Activated T-cell treated with anti-CD3 and anti-CD28 coated beads, Interleukin-2, amount 50 U/mL, for 4 hours (primary cell): ENCODE measurements at places on chromosomes 16 and 17. TPM values are rescaled to one million over a fixed set of nuclear protein-coding genes. Genes with fewer than 3 reads are reported as not detected.

The KRT33B gene
- not detected for total RNA-seq

The GRB7 gene
- total RNA-seq: 0.43 TPM

The PDPR gene
- 34.6 TPM for total RNA-seq

DNA sequence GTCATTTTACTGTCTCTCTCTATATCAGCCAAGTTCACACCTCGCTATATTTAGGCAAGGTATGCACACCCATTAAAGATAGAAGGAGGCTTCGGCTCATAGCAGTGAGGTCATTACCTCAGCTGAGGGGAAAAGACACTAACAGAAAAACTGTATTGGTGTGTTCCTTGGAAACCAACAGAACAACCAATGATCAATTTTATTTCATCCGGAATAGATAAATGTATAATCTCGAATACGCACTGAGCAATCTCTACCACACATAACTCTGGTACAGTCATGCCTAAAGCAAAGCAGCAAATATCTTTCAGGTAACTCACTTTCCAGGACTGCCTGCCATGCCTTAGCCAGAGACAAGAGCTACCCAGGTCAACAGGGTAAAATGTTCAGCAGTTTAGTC is 109.9 kb upstream of the CORO6 start:
- DNase-seq: no peak

GRCh38 chr16:48235556-48236136 is 8.5 kb upstream of the LONP2 start:
- no peak for DNase-seq

DNA sequence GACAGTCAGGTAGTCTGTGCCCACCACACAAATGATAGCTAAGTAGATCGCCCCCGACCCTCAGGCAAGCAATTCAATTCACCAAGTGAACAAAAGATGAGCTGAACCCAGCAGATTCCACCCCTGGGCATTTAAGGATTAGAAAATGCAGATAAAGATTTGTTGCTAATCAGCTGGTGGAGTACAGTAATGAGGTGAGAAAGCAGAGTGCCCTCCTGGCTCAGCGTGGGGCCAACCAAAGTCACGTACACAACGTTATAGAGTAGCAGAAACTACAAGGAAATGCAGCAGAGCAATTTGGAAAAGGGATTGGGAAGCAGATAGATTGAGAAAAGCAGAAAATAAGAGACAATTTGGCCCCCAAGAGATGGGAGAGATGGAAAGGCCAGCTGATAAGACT is 91.2 kb downstream of the SOX9 start:
- DNase-seq: no peak

- DNase-seq: no peak
Observed at GRCh38 chr16:56372013-56372634, 53.2 kb downstream of the AMFR start.

GRCh38 chr17:78180508-78180907 is 6.3 kb downstream of the TK1 start:
- DNase-seq: no peak

DNA sequence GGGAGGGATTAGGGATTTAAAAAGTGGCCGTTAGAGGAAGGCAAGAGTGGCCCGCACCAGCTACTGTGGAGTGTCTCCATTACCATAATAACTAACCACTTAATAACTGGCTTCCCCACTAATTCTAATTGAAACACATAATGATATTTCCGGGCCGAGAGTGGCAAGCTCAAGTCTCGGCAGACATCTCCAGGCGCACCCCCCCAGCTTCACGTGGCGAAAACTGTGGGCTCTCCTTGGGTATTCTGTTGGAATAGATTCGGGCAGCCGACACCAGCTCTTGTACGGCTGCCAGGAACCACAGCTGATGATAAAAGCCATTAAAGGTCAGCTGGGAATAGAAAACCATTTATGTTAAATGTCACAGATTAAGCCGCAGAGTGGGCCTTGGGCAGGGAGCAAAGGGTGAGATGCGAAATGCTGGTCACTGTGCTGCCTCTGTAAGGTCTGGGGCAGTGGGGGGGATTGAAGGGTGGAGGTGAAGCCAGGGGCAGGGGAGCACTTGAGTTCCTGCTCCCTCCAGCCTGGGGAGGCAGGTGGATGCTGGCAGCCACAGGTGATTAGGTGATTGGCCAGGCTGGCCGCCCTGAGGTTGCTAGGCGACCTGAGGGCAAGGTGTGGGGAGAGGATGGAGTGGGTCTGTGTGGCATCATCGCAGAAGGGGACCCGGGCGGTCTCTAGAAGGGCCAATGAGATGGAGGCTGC is 115.6 kb upstream of the SDK2 start:
- no peak for DNase-seq

DNA sequence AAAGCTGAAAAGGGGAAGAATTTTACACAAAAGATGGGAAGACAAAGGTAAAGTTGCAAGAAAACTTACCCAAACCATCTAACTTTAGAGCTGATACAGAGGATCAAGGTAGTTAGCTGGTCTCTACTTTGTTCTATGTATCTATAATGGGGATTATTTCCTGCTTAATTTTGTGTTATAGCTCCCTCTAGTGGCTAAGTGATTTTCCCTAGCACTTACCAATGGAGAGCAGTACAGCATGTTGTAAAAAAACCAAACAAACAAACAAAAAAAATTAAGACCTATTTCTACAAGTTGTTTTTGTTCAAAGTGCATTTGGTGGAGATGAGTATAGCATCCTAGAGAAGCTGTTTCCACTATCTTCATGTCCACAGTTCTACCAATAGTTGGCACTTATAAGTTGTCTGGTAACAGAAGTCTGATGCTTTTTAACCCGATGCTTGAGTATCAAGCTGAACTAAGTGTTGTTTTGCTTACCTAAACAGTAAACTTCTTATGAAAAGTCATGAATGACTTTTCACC is 7.5 kb downstream of the SRSF1 start:
- no peak for DNase-seq

DNA sequence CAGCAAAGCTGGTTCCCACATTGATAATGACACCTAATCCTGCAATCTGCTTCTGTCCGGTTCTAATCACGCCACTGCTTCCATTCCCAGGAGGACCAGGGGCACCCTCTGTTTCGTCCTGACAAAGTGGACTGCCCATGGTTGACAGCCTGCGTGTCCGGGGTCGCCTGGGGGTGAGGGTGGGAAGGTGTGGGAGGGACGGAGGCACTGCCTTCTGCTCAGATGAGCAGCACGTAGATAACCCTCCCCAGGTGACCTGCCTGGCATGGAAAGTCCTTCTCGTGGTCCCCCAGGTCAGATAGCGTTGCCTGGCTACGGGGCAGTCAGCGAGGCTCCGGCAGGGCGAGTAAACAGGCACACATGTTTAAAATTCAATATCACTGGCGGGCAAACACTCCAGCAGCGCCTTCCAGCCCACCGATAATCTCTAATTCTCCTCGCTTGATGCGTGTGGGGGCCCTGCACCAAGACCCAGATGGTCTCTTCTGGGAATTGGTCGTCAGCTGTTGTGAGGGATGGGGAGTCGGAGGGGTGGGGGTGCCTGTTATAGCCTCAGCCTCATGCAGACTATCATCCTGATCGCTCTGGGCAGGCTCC is 132.2 kb downstream of the RAP1GAP2 start:
- no peak for DNase-seq

DNA sequence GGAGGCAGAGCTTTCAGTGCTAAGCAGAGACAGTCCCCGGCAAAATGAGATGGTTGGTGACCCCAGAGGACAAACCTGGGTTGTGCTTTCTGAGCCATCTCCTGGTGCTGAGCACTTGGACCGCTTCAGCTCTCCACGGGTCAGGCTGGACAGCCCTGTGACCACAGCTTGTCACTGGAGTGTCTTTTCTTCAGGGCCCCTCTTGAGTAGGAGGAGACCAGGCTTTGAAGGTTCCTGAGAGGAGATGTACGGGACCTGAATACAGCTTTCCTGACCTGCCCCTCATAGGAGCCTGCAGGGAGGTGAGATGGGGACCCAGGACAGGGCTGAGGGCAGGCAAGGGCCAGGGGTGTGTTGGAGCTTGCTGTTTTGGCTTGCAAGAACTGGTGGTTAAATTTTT is 17.8 kb upstream of the ADGRG1 start:
- DNase-seq: no peak

- DNase-seq: no peak
Observed at GRCh38 chr17:32920293-32920692, 7.7 kb upstream of the TMEM98 start.

GRCh38 chr17:27949304-27949703 is 56.1 kb upstream of the LYRM9 start:
- no peak for DNase-seq

- DNase-seq: no peak
Observed at GRCh38 chr17:9451934-9452333, 123.7 kb downstream of the STX8 start.

- no peak for DNase-seq
Observed at GRCh38 chr17:70810609-70811008, 641.3 kb downstream of the KCNJ2 start.

- DNase-seq: no peak
Observed at GRCh38 chr17:16439811-16440351, 24.5 kb downstream of the TRPV2 start.
